ENCODE measurements at places on chromosomes 5 and 9.
A peak's percentile ranks its signal among the peaks of the same experiment; 100 is the strongest.

DNA sequence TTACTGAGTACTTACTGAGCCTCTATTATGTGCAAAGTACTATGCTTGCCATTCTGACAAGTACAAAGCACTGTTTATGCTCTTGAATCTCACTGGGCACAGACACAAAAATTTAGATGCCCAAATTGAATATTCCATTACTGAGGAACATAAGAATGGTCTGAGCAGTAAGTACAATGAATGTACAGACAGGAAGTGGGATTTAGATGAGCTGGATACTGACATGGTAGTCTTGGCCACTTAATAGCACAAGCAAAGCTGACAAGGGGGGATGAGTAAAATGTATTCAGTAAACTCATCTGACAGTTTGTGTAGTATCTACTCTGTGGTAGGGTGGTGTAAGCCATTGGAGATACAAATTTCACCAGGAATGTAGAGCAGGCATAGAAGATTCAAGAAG lies 132.4 kb downstream of the EFNA5 start:
- DNase-seq: no peak

DNA sequence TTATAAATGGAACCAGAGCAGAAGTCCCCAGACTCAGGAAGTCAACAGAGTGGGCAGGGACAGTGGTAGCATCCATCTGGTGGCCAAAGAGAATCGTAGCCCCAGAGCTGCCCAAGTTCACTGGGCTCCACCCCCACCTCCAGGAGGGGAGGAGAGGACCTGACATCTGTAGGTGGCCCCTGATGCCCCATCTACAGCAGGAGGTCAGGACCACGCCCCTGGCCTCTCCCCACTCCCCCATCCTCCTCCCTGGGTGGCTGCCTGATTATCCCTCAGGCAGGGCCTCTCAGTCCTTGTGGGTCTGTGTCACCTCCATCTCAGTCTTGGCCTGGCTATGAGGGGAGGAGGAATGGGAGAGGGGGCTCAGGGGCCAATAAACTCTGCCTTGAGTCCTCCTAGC lies 10.3 kb upstream of the URM1 start:
- no peak for DNase-seq

- peak; percentile 47 for DNase-seq
Measured at GRCh38 chr5:7331131-7331530, 64.8 kb upstream of the ADCY2 start.

DNA sequence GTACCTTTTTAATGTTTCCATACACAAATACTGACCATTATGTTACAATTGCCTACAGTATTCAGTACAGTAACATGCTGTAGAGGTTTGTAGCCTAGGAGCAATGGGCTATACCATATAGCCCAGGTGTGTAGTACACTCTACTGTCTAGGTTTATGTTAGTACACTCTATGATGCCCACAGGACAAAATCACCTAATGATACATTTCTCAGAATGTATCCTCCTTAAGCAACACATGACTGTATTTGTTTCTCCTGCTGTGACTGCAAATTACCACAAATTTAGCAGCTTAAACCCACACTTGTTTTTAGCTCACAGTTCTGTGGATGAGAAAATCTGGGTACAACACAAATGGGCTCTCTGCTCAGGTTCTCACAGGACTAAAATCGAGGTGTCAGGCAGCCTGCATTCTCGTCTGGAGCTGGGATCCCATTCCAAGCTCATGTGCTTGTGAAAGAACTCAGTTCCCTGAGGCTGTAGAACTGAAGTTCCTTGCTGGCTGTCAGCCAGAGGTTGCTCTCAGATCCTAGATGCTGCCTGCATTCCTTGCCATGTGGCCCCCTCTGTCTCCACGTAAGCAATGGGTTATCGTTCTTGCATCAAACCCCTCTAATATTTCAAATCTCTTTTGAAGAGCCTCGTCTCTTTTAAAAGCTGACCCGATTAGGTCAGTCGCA lies 38.6 kb upstream of the PIK3R1 start:
- no peak for DNase-seq

GRCh38 chr5:62342476-62342837 lies 36.5 kb downstream of the KIF2A start:
- DNase-seq: no peak

GRCh38 chr9:107260437-107261081 lies 22.5 kb upstream of the RAD23B start:
- peak; percentile 71 for DNase-seq

DNA sequence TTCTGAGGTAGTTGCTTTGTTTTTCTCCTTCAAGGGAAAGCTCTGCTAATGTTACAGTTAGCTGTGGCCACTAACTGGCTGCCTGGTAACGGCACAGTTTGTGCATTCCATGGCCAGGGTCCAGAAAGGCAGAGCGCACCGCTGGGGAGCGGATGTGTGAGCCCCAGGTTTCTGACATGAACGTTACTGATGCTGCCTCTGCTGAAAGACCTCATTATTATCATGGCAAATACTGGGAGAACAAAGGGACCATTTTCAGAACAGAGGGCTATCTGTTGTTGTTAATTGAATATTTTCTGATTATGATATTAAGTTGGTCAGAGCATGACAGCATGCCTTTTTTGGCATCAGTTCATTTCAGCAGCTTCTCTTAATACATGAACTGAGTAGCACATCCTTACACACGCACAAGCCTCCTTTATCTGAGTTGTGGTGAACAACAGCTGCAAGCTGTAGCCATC lies 134.1 kb downstream of the NUDT12 start:
- no peak for DNase-seq

DNA sequence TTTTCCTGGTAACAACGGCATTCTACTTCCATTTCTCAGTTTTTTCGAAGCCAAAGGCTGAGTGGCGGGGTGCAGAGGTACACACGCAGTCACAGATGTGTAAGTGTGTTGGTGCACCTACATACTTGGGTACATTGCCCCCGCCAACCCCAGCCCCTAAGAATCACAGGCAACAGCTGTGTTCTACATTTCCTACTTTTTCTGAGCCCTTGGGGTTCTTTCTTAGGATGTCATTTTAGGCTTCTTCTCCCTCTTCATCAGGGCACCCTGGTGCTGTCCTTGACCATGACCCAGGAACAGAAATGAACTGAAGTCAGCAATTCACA lies 104.8 kb downstream of the PAX5 start:
- no peak for DNase-seq

- DNase-seq: no peak
Measured at GRCh38 chr9:28922891-28923290, 1349.6 kb upstream of the C9orf72 start.

- peak; percentile 54 for DNase-seq
Measured at GRCh38 chr9:123864251-123864650, 65.7 kb downstream of the DENND1A start.

- no peak for DNase-seq
Measured at GRCh38 chr9:132366481-132366880, 11.7 kb upstream of the SETX start.

DNA sequence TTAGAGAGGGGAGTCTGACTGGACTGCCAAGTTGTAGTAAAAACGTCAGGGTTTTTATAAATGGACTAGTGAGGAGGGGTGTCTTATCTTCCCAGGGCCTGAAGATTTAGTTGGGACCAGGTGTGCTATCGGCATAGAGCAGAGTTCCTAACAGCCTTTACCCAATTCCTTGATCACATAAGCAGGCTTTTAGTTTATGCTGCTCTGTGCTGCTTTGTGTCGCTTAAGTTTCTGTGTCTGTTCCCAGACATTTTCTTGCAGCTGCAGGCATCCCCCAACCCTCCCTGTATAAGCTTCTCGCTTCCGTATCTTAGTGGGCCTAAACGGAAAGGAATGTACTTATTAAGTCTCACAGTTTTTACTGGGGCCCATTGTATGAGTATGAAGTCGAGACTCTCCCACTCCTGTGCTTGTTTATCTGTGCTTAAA lies 2.6 kb upstream of the SMC5 start:
- DNase-seq: peak; percentile 22

GRCh38 chr9:87497604-87498045 lies at the start of gene DAPK1:
Gene DAPK1 (plus strand): TSS chr9:87497867. CDS start chr9:87499078, 1,211 bp downstream.
- peak; percentile 92 for DNase-seq

- DNase-seq: no peak
Measured at GRCh38 chr9:116070256-116070914, 83.2 kb upstream of the PAPPA start.

DNA sequence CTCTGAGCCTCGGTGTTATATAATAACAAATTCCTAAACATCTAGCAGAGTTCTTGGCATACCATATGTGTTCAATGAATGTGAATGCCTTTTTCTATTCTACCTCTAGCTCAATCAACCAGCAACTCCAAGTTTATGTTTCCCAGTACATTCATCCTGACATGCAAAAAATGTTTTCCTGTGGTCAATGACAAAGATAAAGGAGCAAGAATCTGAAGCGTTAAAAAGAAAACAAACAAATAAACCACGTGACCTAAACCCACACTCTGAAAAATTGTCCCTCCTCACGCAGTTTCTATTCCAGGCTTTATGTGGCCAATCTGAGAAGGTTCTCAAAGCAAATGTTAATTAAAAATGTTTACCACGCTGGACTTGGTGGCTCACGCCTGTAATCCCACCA lies 18.0 kb downstream of the KLF4 start:
- DNase-seq: no peak

- no peak for DNase-seq
Measured at GRCh38 chr9:7210854-7211637, 453.3 kb downstream of the KDM4C start.

- no peak for DNase-seq
Measured at GRCh38 chr5:69038539-69038938, 55.3 kb upstream of the SLC30A5 start.

DNA sequence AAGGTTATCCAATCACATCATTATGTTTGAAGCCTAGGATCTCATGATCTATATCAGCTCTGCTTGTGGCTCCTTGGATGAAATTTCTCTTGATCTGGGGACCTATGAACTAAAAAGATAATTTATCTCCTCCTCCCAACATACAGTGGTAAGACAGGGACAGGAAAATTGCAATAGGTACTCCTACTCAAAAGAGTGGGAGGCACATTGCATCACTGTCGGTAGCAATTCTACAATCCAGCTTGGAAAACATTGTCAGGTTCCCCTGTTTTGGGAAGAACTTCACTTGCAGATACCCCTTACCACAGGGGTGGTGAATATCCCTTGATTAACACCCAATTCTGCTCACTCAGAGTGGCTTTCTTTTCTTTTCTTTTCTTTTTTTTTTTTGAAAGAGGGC lies 107.7 kb downstream of the HSPA4 start:
- DNase-seq: no peak

DNA sequence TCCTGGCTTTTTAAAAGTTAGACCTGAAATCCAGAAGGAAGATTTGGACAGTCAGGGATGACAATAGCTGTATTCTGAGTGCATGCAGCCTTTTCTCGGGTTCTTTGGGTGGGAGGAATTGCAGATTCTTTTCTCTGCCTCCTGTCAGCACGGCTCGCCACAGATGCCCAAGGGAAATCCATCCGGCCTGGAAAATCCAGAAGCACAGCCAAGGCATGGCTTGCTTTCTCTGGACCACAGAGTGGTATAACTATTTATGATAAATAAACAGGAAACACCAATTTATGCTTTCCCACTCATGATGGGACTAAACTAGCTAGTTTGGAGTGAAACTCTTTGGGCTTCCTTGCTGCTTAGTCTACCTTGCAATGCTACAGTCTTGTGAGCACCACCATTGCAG lies 59.1 kb downstream of the C9orf152 start:
- no peak for DNase-seq

GRCh38 chr9:89850631-89851325 lies 246.0 kb downstream of the GADD45G start:
- no peak for DNase-seq

DNA sequence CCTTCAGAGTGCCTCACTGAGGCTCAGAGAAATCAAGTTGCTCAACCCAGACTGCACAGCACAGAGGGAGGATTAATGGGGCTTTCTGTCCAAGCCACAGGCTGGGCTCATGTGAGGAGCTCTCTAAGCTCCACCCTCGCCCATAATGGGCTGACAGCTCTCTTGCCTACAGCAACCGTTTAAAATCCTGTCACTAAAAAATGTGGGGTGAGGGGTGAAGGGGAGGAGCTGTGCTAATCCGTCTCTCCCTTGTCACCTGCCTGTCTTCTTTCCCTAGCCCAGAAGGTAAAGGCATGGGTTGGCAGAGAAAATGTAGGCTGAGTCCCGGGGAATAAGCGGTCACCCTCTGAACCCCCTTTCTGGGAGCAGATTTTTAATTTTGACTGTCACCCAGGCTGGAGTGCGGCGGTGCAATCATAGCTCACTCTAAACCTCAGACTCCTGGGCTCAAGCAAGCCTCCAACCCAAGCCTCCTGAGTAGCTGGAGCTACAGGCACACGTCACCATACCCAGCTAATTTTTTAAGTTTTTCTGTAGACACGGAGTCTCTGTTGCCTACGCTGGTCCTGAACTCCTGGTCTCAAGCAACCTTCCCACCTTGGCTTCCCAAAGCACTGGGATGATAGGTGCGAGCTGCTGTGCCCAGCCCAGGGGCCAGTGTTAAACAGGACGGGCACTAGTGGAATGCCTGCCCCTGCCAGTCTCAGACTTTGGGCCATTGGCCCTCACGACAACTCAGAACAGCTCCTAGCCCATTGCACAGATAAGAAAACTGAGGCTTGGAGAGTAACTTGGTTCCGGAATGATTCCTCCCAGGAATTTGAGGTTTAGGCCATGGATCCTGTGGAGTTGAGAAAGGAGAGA lies 89.5 kb downstream of the LMX1B start:
- DNase-seq: peak; percentile 81

DNA sequence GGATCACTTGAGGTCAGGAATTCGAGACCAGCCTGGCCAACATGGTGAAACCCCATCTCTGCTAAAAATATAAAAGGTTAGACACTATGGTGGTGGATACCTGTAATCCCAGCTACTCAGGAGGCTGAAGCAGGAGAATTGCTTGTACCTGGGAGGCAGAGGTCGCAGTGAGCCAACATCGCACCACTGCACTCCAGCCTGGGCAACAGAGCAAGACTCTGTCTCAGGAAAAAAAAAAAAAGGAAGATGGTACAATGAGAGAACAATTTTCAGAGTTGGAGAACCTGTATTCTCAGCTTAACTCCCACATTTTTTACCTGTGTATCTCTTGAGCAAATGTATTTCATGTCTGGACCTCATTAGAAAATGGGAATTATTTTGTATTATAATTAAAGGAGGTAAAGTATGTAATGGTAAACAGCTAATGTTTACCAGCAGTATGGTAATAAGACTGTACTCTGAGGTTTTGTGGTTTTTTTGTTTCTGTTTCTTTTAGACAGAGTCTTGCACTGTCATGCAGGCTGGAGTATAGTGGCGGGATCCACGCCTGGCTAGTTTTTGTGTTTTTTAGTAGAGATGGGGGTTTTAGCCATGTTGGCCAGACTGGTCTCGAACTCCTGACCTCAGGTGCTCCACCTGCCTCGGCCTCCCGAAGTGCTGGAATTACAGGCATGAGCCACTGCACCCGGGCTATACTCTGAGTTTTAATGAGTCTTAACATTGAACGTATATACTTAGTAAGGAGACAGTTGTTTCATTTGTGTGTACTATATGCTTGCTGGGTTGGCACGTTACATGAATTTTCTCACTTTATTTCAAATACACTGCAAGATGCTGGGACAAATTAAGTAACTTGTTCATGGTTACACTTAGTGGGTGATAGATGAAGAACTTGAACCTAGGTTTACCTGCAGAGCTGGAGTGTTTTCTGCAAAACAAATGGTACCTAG lies 16.2 kb downstream of the UHRF2 start:
- DNase-seq: no peak

- no peak for DNase-seq
Measured at GRCh38 chr5:84273517-84273883, 111.2 kb downstream of the EDIL3 start.

- DNase-seq: no peak
Measured at GRCh38 chr9:91583966-91584365, 160.3 kb upstream of the NFIL3 start.

- no peak for DNase-seq
Measured at GRCh38 chr5:139473565-139473964, 2.8 kb downstream of the SMIM33 start.

- no peak for DNase-seq
Measured at GRCh38 chr5:153352685-153353219, 137.7 kb upstream of the GRIA1 start.

GRCh38 chr5:155943516-155944407 lies 383.2 kb upstream of the SGCD start:
- peak; percentile 74 for DNase-seq

All from neural progenitor cell (in vitro differentiated cells).